ENCODE measurements at places on chromosomes 2 and 18.

DNA sequence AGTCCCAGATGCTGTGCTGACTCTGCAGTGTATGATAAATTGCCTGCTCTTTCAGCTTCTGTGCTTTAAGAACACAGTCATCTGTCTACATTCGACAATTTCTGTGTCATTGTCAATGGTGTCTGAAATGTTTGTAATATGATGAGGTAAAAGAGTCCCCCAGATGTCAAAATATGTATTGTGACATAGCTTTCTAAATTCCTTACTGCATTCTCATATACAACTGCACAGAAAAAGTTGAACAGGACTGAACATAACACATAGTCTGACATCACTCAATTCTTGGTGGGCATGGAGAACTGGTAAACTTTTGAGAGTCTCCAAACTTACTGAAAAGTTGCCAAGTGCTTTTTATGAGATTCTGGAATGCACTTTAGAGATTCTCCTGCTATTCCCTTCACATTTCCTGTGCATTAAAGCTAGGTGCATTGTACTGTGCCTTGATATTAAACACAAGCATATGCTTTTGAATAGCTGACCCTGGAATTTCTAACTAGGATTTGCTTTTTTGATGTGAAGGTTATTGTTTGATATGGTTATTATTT lies 48.1 kb upstream of the ARHGAP28 start:
- no peak for DNase-seq

DNA sequence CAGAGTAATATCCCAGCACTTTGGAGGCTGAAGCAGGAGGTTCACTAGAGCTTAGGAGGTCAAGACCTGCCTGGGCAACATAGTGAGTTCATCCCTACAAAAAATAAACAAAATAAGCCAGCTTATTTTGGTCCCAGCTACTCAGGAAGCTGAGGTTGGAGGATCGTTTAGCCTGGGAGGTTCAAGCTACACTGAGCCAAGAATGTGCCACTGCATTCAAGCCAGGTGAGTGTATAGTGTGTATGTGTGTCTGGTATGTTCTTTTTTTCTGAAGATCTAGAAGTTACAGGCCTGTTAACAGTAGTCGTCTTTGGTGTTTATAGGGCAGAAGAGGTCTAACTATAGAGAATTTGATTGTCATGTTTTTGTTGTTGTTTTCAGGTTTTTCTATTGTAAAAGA lies 40.2 kb downstream of the ZC3H15 start:
- DNase-seq = no peak

- DNase-seq = peak; percentile 29
Observed at GRCh38 chr2:99338029-99338585, 918 bp downstream of the EIF5B start.

- DNase-seq = no peak
Observed at GRCh38 chr2:5969303-5969702, 277.1 kb downstream of the SOX11 start.

DNA sequence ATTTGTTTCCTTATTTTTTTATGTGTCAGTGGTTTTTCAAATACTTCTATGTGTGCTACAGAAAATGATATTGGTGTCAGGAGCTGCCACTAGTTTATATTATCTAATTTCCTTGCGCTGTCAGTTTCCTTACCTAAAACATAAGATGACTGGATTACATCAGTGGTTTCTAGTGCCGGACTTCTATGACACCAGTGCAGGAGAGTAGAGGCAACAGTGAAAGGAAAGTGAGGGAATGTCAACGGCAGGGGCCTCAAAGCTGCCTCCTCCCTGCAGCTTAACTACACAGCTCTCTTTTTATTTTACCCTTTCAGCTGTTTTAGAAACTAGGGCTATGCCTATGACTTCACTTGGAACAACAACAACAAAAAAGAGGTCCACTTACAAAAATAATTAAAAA lies 6.5 kb downstream of the ERBB4 start:
- no peak for DNase-seq
